Right lobe of liver (tissue), 6 donors: ENCODE measurements at places on chromosomes 6 and 20. TPM values are rescaled to one million over a fixed set of nuclear protein-coding genes. Genes with fewer than 3 reads are reported as not detected.
A peak's percentile ranks its signal among the peaks of the same experiment; 100 is the strongest.

- no peaks in the 10 kb centered on the region for H3K4me1 ChIP-seq
- no peaks in the 10 kb centered on the region for H3K27me3 ChIP-seq
- H3K4me3 ChIP-seq = no peak overlapping the region
- H3K36me3 ChIP-seq = no peaks in the 10 kb centered on the region
- H3K27ac ChIP-seq = no peak overlapping the region
- no peak for DNase-seq
These were observed 227.0 kb upstream of the CST7 start for GRCh38 chr20:24721891-24722568.

GRCh38 chr20:19211661-19212468, 577 bp upstream of the SLC24A3 start:
- H3K27me3 ChIP-seq = no peaks in the 10 kb centered on the region
- H3K4me3 ChIP-seq = peak overlapping the region; percentile 32
- H3K4me1 ChIP-seq = no peaks in the 10 kb centered on the region
- DNase-seq = peak; percentile 22
- H3K27ac ChIP-seq = no peak overlapping the region

MUCL3 gene
- not detected for total RNA-seq

- no peak overlapping the region for H3K4me3 ChIP-seq
- H3K27ac ChIP-seq = no peak overlapping the region
- H3K4me1 ChIP-seq = no peaks in the 10 kb centered on the region
- DNase-seq = no peak
- peaks cover 36% of the 10 kb centered on the region for H3K36me3 ChIP-seq
These were observed 179.7 kb upstream of the SHLD1 start for GRCh38 chr20:5570452-5570851.

GRCh38 chr6:135861189-135861588, 9.7 kb downstream of the PDE7B start:
- no peak overlapping the region for H3K4me3 ChIP-seq
- no peak overlapping the region for H3K27ac ChIP-seq
- no peaks in the 10 kb centered on the region for H3K27me3 ChIP-seq
- no peak for DNase-seq
- H3K36me3 ChIP-seq = no peaks in the 10 kb centered on the region

DNA sequence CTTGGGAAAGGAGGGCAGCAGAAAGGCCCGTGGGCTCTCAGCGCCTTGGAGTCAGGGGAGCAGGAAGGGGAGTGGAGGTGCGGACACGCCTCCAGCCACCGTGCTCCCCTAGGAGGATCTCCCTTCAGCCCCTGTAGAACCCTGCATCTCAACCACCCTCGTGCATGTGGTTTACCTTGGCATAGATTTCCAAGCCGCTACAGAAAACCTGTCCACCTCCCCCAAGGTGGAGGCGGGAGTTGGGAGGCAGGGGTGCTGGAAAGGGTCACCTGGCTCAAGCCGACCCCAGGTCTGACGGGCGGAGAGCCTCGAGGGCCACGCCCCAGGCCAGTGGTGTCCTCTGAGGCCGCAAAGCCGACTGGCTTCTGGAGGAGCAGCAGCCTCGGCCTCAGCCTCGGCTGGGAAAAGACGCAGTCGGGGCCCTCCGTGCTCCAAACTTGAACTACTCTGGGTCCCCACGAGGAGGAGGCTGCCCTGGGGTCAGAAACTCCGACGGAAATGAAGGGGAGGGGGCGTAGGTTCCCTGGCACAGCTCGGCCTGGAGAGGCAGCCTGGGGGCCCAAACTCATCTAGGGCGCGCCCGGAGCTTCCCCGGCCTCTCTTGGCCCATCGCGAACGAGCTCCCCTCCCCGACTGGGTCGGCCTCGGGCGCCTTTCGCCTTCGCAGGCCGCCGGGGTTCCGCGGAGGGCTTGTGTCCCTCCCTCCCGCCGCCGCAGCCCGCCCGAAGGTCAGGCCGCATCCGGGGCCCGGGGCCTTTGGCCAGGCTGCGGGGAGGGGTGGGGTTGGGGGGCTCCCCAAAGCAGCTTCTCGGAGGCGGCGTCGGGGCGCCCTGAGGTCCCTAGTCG, 6.3 kb upstream of the FOXF2 start:
- no peak overlapping the region for H3K4me3 ChIP-seq
- H3K27me3 ChIP-seq = peaks cover 70% of the 10 kb centered on the region

- H3K4me1 ChIP-seq = no peaks in the 10 kb centered on the region
- H3K27me3 ChIP-seq = no peaks in the 10 kb centered on the region
- no peak overlapping the region for H3K27ac ChIP-seq
These were observed 37.7 kb downstream of the ADGRF1 start for GRCh38 chr6:47004463-47004862.

DNA sequence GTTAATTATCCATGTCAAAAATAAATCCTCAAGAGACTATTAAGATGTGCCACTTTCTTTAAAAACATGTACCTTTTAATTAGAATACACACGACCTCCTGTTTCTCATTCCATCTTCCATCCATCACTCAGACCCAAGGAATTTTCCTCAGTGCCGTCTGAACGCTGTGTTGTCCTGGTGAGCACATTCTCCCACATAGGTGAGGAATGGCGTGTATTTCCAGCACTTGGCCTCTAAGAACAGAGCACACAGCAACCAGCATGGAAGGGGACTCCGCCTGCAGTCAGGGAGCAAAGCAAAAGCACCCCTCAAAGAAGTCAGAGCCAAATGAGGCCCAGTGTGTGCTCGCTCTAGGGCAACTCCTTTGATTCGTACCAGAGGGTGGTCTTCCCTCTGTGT, 45.9 kb downstream of the TBXT start:
- no peak for DNase-seq
- no peak overlapping the region for H3K27ac ChIP-seq
- H3K36me3 ChIP-seq = no peaks in the 10 kb centered on the region
- no peak overlapping the region for H3K4me3 ChIP-seq
- H3K27me3 ChIP-seq = no peaks in the 10 kb centered on the region
- H3K4me1 ChIP-seq = no peaks in the 10 kb centered on the region

DNA sequence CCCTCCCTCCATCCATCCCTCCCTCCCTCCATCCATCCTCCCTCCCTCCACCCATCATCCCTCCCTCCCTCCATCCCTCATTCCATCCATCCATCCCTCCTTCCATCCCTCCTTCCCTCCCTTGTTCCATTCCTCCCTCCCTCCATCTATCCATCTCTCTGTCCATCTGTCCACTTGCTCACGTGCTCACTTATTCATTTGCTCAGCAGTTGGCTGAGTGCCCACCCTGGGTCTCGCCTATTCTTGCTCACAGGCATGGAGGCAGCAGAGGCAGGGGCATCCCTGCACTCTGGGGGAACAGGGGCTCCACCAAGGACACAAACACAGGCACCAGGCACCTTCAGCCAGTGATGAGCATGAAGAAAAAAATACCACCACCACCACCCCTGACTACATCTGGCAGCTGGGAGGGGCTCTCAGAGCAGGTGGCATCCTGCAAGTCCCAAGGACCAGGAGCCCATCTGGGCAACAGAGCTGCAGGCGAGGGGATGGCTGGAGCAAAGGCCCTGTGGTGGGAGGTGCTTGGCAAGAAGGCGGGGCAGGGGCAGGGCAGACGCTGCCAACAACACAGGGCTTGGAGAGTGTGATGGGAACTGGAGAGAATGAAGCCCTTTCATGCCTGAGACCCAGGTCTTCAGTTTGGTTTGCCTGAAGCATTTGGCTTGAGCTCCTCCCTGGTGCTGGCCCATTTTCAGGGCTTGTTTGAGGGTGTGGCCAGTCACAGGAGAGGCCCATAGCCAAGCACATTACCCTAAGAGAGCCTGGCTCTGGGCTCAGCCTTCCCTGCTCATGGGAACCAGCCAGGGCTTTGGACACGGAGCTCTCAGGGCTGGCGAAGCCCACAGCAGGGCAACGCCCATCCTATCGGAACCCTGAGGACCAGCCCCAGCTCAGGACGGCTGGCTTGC, 40.2 kb upstream of the MRGBP start:
- no peak overlapping the region for H3K4me3 ChIP-seq
- no peak overlapping the region for H3K27ac ChIP-seq
- H3K36me3 ChIP-seq = no peaks in the 10 kb centered on the region
- DNase-seq = peak; percentile 52
- no peaks in the 10 kb centered on the region for H3K4me1 ChIP-seq

DNA sequence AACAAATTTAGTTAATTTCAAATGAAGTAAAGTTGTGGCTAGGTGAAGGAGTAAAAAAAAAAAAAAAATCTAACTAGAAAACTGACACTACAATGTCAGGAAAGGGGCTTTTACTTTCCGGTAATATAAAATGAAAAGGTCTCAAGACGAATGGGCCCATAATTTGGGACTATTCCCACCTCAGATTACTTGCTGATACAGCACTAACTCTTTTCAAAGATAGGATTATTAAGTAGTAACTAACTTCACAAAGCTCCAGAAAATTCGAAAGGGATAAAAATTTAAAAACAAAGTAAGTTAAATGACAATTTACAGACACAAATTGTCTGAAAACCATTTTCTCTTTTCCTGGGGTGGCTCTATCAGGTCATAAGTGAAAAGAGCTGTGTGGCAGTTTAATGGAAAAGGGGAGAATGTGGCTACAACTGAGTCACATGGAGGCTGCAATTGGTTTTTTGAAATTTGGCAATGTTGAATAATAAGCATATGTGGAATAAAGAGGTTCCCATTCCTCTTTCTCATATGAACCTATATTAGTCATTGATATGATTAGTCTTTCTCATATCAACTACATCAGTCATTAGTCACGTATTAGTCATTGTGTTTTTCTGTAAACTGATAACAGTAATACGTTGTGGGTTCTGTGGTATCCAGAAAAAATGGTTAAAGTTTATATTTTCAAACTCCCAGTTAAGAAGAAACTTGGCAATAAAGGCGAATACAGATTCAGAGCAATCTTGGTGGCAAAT, 78.0 kb downstream of the RWDD2A start:
- no peak overlapping the region for H3K4me3 ChIP-seq
- DNase-seq = no peak
- H3K4me1 ChIP-seq = no peaks in the 10 kb centered on the region
- no peaks in the 10 kb centered on the region for H3K36me3 ChIP-seq
- no peaks in the 10 kb centered on the region for H3K27me3 ChIP-seq
